KBM-7 (cell line): ENCODE measurements at places on chromosomes 3 and 15.

DNA sequence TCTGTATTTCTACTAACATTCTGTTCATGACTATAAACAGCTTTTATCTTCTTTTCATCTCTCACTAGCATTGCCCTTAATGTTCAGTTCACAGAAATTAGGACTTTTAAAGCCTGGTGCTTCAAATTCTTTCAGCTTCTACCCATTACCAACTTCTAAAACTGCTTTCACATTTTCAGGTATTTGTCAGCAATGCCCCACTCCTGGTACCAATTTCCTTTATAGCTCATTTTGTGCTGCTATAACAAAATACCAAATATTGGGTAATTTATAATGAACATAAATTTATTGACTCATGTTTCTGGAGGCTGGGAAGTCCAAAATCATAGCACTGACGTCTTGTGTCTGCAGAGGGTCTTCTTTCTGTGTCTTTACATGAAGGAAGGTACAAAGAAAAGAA, 753.1 kb upstream of the CCDC54 start:
- DNase-seq: no peak

DNA sequence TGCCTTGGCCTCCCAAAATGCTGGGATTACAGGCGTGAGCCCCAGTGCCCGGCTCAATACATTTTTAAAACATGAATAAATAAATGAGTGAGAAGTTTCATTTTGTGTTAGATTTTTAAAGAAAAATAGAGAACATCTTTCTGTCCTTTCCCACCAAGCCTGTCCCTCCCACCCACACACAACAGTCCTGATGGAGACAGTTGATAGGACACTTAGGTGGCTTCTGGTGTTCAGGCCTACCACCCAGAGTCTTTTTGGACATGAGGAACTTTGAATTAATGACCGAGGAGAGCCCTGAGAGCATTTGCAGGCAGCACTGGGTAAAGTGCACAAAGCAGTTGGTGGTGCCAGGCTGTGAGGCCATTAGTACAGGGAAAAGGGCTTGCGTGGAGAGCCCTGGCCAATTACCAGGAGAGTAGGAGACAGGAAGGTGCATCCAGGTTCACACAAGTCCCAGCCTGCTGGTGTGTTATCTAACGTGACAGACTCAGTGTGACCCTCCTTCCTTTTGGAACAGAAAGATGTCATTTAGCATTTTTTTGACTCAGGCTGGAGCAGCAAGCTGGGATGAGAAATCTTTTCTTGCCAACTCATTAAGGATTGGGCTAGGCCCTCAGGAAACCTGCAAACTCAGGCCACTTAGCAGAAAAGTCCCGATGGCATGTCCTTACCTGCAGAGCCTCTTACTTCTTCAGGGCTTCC, 103.6 kb downstream of the PDCD6IP start:
- DNase-seq: no peak

- no peak for DNase-seq
These were observed 48.7 kb downstream of the SH3BP5 start for GRCh38 chr3:15283702-15284101.

DNA sequence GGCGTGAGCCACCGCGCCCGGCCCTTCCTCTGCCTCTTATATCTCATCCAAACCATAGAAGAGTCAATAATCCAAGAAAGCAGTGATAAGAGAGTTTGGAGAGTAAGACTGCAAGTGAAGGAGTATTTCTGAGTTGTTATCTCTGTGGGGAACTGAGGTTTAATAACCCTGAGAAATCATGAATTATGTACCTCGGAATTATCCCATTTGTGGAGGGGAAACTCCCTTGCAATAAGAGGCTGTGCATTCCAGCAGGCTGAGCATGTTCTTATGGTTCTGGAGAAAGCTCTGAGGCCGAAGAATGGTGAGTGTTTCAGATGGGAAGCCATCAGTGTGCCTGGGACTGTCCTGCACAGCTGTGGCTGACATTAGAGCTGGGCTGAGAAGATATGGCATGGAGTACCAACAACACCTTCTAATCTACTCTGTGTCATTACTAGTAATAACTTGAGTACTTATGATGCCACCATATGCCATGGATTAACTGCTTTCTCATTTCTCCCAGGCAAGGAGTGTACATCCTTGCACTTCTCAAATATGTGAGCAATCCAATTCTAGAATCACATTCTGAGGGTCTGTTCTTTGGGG, 31.4 kb upstream of the NOX5 start:
- no peak for DNase-seq

DNA sequence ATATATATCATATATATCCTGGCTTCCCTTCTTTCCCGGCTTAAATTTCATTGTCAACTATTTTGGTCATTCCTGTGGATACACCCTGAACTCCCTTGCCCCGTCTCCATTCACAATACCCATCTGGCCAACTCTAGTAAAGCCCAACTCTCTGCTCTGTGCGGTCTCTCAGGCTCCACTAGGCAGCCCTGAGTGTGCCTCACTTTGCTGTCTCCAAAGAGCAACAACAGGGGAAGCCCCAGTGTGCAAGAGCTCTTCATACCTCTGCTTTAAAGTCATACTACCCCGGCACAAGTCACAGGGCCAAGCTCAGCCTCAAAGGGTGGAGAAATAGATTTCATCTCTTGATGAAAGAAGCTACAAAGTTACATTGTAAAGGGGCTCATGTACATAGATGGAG, 18.9 kb upstream of the FEM1B start:
- no peak for DNase-seq

DNA sequence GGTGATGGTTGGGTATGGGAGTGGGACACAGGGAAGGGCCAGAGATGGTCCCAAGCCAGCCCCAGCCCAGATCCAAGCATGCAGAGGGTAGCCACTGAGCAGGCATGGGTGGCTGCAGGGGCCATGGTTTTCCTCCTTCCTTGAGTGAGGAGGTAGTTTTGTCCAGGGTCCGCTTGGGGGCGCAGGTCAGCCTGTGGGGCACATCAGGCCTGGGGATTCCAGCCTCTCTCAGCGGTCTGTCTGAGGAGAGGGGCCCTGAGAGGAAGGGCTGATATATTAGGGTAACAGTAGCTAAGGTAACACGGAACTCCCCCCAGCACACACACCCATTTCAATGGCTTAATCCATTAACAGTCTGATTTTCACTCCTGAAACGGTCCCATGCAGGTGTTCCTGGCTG, 22.7 kb upstream of the LCTL start:
- peak; percentile 69 for DNase-seq

- no peak for DNase-seq
These were observed 38.0 kb downstream of the ZBTB38 start for GRCh38 chr3:141406265-141406664.

DNA sequence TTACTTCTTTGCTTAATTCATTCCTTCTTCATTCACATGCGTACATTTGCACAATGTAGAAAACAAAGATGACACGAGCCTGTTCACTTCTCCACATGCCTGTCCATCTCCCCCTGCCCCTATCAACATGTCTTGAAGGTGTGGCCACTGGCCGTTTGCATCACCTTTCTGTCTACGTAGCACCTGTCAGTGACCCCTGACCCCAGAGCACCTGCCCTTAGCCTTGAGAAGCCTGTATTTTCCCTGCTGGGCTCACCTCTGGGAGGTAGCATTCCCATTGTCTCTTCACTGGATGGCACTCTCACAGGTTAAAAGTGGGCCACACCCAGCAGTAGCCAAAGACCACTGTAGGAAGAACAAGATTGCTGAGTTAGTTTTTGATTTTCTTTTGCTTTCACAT, 234.1 kb downstream of the THSD4 start:
- no peak for DNase-seq

- no peak for DNase-seq
These were observed 46.0 kb downstream of the MINAR1 start for GRCh38 chr15:79478108-79478507.

- no peak for DNase-seq
These were observed 56.5 kb downstream of the FMN1 start for GRCh38 chr15:33138000-33138399.

DNA sequence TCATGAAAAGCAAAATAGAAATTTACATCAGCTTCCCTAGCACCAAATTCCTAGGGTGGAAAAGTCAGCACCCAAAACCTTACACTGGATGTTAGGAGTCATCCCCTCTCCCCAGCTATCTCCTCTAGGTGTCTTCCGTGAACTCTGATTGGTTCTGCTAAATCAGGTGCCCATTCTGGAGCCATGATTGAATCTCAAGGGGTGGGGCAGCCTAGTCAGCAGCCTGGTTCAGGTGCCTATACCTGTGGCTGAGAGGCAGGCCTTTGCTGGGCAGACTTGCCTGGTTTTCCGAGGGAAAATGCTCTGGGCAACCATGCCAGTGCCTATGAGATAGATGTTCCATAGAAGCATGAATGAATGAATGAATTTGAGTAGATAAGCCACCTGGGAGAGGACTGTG, 336.7 kb downstream of the LRTM1 start:
- no peak for DNase-seq

DNA sequence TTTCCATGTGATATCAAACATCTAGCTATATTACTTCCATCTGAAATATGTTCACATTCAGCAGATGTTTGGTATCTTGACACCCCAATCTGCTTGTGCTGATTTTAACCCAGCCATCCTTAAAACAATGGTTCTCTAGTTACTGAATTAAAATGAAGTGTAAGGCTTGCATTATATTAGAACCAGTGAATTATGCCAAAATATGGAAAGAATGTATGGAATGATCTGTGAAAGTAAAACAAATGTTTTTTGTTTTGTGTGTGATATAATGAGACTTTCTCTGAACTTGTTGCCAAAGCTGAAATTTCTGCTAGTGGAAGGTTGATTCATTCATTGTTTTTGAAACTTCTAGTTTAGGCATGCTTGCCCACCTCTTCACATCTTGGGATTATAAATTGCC, 317.1 kb downstream of the MEX3B start:
- DNase-seq: no peak

GRCh38 chr15:63364399-63365272, 17.0 kb downstream of the CA12 start:
- DNase-seq: no peak

DNA sequence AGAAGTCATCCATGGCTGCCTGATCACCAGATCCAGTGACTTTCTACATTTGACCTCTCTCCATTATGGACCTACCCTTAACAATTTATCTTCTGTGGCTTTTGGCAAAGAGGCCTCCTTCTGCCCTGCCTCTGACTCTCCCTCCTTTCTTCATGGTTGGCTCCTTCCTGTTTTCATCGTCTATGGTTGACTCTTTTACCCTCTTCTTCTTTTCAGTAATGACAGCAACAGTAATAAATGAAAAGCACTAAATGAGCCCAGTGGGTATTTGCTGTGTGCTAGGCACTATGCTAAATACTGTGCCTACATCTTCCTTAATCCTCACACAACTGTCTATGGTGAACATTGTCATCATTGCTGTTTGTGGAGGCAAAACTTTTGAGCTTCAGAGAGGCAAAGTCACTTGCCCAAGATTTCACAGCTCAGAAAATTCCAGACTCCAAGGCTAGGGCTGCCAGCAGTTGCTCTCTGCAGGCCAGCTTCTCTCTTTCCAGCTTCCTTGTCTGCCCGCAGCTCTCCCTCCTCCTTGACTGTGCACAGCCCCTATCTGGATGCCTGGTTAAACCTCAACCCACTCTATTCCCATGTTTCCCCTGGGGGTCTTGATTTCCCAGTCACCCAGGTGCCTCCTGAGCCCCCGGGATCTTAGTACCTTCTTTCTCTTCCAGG, 24.6 kb downstream of the ITPR1 start:
- peak; percentile 54 for DNase-seq

DNA sequence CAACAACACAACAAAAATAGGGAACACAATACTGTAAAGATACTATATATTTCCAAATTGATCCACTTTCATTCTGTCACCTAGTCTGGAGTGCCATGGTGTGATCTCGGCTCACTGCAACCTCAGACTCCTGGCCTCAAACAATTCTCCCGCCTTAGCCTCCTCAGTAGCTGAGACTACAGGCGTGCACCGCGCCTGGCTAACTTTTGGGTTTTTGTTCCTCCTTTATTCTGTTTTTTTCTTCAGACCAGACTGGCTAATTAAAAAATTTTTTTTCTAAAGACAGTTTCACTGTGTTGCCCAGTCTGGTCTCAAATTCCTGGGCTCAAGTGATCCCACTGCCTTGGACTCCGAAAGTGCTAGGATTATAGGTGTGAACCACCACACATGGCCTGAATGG, 5.3 kb downstream of the BCL2L10 start:
- no peak for DNase-seq

DNA sequence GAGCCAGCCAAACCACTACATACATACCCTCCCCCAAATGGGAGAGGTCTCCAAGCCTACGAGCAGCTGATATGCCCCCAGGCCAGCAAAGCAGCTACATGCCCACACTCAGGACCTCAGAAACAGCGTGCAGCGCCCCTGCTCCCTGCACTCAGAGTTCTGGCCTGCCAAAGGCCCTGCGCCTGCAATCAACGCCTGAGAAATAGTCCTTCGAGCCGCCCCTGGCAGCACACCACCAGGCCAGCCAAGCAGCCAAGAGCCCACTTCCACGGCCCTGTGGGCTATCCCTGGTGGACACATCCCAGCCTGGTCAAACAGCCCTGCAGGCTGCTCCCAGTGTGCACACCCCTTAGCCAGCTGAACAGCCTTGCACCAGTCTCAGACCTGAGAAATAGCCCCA, 139.1 kb downstream of the DMXL2 start:
- no peak for DNase-seq

- no peak for DNase-seq
These were observed 28.2 kb downstream of the MYL3 start for GRCh38 chr3:46835054-46835453.

DNA sequence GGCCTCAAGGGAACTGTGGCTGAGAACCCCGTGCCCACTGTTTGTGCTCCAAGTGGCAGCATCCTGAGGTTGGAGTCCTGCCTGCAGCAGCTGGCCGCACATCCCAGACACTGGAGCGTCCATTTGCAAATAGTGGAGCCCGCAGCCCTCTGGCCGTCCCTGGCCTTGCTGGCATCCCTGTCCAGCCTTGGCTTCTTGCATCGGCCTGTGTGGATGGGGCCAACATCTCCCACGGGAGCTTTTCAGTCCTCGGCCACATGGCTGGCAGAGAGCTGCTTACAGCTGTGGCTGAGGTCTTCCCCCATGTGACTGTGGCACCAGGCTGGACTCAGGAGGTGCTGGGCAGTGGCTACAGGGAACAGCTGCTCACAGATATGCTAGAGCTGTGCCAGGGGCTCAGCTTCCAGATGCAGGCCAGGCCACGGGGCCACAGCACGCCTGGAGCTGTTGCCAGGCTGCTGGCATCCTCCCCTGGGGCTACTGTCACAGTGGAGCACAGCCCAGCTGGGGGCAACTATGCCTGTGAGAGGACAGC, 71.2 kb downstream of the FAM43A start:
- no peak for DNase-seq

DNA sequence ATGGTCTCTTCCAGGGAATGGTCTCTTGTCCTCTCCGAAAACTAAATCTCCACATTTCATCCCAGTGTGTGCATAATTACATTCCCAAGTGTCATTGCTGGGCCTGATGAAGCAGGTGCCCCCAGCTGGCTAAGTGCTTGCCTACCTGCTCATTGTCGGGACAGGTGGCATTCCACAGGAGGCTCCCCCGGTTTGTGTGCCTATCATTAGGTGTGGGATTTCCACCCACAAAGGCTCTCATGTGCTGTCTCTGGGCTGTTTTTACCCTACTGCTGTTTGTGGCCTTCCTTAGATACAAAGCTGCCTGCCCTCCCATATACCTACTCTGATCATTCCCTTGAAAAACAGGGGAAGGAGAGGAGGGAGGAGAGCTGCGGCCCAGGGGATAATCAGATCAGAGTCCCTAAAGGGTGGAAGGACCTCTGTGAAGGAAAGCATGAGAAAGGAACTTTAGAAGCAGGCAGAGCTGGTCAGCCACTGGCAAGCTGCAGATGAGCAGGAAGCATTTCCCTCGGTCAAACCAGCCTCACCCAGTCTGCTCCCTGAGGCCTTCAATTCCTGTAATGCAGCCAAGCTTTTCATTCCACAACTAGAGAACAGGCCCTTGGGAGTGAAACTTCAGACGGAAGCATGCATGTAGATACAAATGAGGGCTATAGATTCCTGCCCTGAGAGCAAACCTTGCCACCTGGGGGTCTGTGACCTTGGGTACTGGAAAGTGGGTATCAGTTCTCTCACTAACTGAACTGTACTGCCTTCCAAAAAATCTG, 60.7 kb upstream of the HEG1 start:
- DNase-seq: no peak
